ENCODE measurements at places on chromosomes 2 and 18.
A peak's percentile ranks its signal among the peaks of the same experiment; 100 is the strongest.

GRCh38 chr2:138238908-138239307 lies 262.7 kb upstream of the SPOPL start:
- no peak for DNase-seq

DNA sequence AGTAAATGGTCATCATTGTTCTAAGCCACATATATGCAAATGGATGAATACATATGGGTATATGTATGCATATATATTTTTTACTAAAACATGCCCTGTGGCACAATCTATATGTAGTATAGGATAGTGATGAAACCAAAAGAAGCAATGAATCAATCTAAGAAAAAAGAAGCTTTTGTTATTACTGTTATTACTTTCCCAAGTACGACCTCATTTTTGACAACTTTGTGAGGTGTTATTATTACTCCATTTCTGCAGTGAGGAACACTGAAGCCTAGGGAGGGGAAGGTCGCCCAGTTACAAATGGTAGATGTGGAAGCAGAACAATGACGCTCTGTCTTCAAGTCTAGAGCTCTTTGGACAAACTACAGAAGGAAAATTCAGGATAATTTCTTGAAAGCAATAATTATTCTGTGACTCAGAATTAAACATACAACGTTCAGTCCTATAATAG lies 38.3 kb downstream of the STAT4 start:
- no peak for DNase-seq

GRCh38 chr2:9774266-9774665 lies 69.0 kb upstream of the TAF1B start:
- no peak for DNase-seq

GRCh38 chr2:211035548-211036185 lies 479.3 kb downstream of the CPS1 start:
- peak; percentile 0 for DNase-seq

- no peak for DNase-seq
These were observed 35.1 kb downstream of the CHN1 start for GRCh38 chr2:174970092-174970491.

GRCh38 chr2:207188626-207189419 lies 23.1 kb upstream of the KLF7 start:
- no peak for DNase-seq

DNA sequence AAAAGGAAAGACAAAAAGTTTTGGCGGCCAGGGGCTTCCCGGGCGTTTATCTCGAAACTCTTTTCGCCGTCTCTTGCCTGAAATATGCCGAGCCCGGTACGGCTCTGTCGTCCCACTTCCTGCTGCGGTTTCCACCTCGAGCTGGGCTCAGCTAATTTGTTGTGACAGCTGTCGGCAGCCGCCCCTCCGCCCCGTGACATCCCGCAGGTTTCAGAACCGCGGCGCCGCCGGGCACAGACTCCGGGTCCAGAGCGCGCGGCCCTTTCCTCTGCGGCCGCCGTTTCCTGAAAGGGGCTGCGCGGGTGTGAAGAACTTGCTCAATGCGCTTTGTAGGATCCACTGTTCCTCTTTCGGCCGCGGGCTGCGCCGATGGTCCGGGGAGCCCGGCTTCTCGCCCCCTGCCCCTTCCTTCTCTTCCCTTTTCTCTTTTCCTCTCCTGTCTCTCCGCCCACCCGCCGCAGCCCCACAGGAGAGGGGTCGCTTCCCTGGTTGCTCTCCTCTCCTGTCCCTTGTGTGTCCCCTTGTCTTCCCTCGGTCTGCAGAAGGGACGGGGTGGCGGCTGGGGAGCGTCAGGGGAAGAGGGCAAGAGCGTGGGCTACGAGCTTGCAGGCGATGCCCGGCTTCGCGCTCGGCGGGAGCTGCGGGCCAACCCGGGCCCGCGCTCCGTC lies 648 bp downstream of the ARID5A start:
- peak; percentile 59 for DNase-seq

DNA sequence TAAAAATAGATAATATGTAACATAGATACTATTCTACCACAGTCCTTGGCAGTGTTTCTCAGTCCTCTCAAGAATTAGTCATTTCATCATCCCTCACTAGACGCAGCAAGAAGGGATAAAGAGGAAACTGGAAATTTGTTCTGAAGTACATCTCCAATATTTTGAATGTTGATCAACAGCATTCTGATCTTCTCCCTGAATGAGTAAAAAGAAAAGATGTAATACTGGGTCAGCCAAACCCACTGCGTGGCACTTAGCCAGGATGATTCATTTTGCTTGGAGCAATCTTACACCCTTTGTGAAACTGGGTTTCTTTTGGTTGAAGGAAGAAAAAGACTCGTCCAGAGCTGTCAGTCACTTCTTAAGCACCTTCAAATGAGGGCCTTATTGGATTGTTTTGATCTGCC lies 54.1 kb downstream of the TAF1B start:
- peak; percentile 57 for DNase-seq

DNA sequence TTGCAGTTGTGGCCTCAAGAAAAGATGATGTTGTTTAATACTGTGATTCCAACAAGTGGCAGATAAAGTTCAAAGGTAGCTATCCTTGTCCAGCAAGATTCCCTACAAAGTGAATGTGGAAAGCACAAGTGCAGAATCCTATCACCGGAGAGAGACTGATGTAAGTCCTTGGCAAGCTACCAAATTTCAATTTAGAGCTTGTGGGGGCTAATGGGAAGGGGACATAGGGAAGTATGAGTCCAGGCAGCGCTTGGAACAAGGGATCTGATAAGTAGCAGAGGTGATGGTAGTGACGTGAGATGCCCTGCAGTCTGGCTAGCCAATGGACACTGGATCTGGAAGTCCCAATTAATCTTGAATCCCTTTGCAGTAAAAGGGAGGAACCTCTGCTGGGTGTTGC lies 165.2 kb upstream of the DTNA start:
- no peak for DNase-seq

GRCh38 chr2:220178991-220179695 lies 551.7 kb downstream of the SLC4A3 start:
- no peak for DNase-seq

DNA sequence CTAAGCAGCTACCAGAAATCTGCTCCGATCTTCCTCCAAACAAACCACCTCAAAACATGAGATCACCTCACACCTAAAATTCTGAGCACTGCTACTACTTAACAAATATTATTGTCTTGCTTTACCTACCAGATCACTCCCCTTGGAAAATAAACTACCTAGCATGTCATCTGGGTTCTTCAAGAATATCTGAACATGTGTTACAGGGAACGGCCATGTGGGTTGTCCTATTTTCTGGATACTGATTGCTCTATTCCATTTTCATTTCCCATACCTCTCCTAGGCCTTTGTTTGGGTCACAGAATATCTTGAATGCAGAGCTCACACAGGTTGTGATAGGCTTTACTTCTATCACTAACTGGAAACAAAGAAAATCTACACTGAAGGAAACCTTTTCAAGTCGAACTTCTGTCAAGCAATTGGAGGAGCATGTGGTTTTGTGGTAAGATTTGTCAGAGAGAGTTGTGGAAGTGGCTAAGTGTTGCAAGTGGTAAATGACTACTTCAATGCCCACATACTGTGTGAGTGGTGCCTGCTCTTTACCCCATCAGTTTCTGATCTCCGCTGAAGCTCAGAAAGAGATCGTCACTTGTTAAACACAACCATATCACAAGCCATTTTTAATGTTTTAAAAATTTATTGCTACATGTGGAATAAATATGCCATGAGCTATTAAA lies 739.1 kb upstream of the ZEB2 start:
- DNase-seq: no peak

DNA sequence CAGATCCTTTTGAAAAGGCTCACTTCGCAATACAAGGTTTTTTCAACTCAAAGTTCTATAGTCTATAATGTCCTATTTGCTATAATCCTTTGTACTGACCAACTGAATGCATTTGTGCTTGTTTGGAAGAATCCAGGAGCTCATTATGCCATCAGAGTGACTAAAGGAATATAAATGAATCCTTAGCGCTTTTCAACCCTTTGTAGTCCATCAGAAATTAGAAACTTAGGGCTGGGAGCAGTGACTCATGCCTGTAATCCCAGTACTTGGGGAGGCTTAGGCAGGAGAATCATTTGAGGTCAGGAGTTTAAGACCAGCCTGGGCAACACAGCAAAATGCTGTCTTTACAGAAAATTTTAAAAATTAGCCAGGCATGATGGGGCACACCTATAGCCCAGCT lies 330.2 kb upstream of the CHAC2 start:
- DNase-seq: no peak

DNA sequence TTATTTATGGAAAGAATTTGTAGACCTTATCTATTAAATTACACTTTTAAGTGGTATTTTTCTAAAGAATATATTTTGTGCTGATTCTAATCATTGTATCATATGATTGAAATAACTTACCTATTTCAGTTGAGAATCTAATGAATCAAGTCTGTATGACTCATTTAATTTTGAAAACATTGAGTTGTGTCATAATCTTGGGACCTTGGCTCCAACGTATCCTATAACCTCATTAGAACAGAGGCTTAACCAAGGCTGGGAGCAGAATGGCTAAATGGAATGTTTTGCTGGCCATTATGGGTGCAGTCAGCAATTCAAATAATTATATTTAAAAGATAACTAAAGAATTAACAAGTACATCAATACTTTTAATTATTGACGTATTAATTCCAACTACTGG lies 19.6 kb upstream of the GULP1 start:
- no peak for DNase-seq

DNA sequence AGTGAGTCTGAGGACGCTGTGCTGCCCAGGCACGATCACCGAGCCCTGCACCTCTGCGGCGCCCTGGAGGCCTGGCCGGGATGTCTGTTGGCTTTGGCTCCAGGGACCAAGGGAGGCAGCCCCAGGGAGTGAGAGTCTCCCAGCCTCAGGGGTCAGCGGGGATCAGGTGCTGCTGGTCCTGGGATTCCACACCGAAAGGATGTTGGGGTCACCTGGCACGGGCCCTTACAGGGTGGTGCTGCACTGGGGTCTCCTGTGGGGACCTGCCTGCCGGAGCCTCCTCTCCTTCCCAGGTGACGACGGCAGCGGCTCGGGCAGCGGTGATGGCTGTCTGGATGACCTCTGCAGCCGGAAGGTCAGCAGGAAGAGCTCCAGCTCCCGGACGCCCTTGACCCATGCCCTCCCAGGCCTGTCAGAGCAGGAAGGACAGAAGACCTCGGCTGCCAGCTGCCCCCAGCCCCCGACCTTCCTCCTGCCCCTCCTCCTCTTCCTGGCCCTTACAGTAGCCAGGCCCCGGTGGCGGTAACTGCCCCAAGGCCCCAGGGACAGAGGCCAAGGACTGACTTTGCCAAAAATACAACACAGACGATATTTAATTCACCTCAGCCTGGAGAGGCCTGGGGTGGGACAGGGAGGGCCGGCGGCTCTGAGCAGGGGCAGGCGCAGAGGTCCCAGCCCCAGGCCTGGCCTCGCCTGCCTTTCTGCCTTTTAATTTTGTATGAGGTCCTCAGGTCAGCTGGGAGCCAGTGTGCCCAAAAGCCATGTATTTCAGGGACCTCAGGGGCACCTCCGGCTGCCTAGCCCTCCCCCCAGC lies 30.5 kb downstream of the GPC1 start:
- no peak for DNase-seq

DNA sequence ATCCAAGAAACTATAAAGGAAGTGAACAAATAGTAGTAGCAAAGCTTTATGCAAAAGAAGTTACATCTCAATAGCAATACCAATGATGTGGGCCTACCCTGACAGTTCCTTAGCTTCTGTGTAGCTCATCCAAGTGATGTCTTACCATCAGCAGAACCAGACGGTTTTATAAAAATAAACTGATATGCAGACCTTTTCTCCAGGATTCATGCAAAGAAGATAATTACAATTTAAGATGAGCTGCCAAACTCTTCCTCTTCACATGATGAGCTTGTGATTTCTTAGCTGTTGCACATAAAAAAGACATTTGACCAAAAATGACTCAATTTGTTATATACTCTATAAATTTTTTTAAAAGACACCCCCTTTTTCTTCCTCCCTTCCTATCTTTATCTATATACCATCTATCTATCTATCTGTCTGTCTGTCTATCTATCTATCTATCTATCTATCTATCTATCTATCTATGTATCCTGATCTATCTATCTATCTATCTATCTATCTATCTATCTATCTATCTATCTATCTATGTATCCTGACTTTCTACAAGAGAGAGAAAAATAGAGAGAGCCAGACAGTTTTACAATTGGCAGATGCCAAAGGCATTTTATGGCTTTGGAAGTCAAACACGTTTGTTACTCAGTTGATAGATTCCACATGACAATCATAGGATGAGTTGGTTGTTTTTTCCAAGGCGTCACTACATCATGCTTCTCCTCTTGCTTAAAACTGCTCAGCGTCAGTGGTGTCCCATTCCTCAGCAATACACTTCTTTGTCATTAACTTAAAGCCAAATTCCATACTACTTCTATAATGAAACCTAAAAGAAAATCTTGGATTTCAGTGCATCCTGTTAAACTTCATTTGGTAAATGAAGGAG lies 65.9 kb upstream of the ACTR3 start:
- no peak for DNase-seq

- DNase-seq: no peak
These were observed 140.5 kb upstream of the HNRNPA3 start for GRCh38 chr2:177072090-177072489.

- no peak for DNase-seq
These were observed 98.2 kb downstream of the TPO start for GRCh38 chr2:1511455-1511854.

- DNase-seq: no peak
These were observed 1.9 kb downstream of the PER2 start for GRCh38 chr2:238286551-238286950.

DNA sequence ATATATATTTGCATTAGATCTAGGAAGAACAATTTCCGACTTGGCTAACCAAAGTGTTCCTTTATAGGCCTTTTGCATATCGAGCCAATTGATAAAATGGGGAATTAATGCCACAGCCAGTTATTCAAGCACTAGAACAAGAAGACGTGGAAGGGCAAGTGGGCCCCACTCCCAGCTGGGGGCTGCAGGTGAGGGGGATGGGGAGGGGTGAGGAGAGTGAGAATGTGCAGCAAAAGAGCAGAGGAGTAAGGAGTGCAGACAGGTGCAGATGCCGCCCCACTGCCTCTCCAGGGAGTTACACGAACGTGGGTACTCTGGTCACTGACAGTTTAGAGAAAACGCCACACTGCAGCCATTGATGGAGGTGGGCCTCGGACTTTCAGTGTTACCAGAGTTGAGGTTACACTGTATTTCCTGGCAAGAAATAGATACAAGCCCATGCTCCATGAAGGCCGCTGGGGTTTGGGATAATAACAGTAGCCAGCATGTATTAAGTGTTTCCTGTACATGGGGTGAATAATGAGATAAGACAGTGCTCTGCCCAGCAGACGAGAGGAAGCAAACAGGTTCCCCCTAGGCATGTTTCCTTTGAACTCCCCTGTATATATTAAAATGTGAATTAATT lies 40.9 kb downstream of the GORASP2 start:
- DNase-seq: no peak

DNA sequence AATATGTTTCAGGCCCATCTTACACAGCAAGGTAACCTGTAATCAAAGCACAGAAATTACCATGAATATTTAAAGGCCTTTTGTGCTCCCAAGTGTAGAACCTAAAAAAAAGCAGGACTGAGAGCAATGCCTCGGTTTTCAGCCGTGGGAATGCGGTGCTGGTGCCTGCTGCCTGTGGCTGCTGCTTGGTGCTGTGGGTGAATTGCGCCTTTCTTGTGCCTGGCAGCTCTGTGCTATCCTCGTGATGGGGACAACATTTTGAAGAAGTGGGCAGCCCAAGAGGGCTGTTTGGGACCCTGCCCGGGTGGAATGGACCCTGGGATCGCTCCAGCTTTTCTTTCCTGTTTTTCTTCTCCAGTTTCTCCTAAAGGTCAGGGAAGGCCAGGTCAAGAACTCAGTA lies 91.2 kb downstream of the ASAP2 start:
- DNase-seq: no peak

All from HTR-8/SVneo (cell line).